ENCODE measurements at places on chromosomes 1 and 21. TPM values are rescaled to one million over a fixed set of nuclear protein-coding genes. Genes with fewer than 3 reads are reported as not detected.

- DNase-seq: peak; percentile 76
Measured at GRCh38 chr1:117171900-117172511, 38.7 kb downstream of the VTCN1 start.

DNA sequence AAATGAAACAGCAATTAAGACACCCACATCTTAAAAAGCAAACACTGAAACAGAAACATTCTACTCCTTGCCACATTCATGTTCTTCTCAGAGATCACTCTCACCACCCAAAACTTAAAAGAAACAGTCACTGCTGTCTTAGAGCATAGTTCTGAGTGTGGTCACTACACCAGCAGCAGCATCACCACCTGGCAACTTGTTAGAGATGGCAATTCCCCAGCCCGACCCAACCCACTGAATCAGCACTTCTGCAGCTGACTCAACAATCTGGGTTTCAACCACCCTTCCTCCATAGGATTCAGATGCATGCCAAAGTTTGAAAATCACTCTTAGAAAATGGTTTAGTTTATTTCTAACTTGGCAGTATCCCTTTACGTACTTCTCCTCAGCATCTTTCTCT, 126.1 kb downstream of the CDC42BPA start:
- DNase-seq: no peak

DNA sequence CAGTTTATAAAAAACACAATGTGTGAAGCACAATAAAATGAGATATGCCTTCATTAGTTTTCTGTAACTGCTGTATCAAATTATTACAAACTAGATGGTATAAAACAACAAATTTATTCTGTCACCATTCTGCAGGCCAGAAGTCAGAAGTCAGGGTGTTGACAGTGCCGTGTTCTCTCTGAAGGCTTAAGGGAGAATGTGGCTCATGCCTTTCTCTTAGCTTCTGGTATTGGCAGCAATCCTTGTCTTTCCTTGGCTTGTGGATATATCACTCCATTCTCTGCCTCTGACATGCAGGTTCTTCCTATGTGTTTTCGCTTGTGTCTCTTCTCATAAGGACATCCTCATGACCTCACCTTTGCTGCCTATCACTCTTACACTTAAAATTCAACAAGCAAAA, 10.1 kb downstream of the NEK7 start:
- DNase-seq: no peak

HHIPL2 gene
- 0.61 TPM for polyA plus RNA-seq

GRCh38 chr21:16137106-16137505, 407.3 kb downstream of the USP25 start:
- no peak for DNase-seq

- no peak for DNase-seq
Measured at GRCh38 chr1:38872401-38873026, 634 bp downstream of the MYCBP start.

Measured in left lung (tissue), 14 donors.